ENCODE measurements at places on chromosomes 5 and 9.

DNA sequence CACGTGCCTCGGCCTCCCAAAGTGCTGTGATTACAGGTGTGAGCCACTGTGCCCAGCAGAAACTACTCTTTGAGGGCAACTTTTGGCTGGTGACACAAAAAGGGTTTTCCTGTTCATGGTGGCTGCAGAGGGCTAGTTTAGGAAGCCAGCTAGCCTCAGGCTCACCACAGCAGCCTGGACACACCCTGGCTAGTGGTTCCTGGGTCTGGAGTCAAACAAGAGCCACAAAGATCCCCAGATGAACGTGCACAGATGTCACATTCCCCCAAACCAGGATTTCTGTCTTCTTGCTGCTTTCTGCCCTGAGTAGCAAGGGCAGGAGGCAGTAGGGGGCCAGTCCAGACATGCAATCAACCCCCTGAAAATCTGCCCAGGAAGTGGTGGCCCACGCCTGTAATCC is 6.8 kb downstream of the HBEGF start:
- no peak for DNase-seq

GRCh38 chr5:65820373-65820772 is 98.4 kb downstream of the NLN start:
- DNase-seq: no peak

- DNase-seq: no peak
Observed at GRCh38 chr9:126607731-126608130, 6.0 kb upstream of the LMX1B start.

- no peak for DNase-seq
Observed at GRCh38 chr9:73219985-73220626, 68.4 kb downstream of the ANXA1 start.

DNA sequence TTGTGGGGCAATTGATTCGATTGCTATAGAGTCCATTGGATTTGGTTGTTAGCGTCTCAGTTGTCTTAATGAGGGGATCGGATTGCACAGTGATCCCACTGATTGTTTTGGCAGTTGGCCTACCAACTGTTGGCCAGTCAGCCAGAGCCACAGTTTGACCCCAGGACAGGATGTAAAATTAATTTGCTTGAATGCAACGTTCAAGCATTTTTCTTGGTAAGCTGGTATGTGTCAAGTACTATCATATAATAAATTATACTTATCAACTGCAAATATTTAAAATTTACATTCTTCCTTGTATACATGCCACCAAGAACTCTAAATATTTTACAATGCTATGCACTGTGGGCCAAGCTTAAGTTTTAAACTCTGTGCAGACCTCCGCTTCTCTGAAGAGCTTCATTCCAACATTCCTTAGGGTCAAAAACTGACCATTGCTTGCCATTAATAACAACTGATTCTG is 80.4 kb upstream of the OSMR start:
- DNase-seq: no peak

- DNase-seq: no peak
Observed at GRCh38 chr5:107365320-107366109, 305.2 kb downstream of the EFNA5 start.

- DNase-seq: no peak
Observed at GRCh38 chr5:100600298-100600994, 65.3 kb downstream of the FAM174A start.

DNA sequence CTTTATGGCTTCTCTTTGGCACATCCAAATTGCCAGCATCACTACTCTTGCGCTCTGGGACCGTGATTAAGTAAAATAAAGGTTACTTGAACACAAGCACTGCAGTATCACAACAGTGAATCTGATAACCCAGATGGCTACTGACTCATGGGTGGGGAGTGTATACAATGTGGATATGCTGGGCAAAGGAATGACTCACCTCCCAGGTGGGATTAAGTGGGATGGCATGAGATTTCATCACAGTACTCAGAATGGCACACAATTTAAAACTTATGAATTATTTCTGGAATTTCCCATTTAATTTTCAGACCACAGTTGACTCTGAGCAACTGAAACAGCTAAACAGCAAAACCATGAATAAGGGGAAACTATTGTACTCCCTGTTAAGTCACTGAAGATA is 4.3 kb downstream of the GFM2 start:
- DNase-seq: no peak

DNA sequence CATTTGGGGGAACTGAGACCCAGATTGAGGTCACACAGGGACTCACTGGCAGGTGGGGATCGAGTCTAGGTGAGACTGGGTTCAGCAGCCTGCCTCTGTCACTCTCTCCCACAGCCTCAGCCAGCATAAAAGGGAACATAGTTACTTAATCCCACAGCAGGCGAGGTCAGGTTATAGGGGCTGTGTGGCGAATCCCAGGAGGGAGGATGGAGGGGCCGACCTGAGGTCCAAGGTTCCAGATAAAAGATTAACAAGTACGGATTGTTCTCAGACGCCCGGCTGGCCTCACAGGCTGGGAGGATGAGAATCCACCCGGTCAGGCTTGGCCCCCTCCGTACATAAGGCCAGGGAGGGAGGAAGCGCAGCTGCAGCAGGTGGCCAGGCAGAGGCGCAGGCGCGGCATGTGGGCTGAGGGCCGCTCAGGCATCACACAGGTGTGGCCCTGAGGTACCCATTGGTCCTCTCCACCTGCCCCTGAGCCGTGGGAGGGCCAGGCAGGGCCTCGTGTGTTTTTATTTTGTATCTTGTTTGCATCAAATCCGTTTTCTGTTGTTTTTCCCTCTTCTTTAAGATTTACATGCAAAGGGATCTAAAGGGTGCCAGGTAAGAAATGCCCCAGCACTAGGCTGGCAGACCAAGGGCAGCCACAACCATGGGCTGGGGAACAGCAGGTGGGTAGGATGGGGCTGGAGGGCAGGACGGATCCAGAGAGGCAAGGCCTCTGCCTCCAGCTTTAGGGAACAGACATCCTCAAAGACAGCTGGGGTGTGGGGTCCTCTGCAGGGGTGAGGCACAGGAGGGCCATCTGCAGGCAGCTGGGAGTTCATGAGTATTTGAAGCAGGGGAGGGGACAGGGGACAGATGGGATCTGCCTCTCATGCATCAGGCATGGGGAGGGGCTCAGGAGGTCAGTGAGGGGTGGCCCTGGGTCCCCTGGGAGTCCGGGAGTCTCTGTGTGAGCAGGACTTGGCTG is 3.6 kb downstream of the SUSD3 start:
- no peak for DNase-seq

DNA sequence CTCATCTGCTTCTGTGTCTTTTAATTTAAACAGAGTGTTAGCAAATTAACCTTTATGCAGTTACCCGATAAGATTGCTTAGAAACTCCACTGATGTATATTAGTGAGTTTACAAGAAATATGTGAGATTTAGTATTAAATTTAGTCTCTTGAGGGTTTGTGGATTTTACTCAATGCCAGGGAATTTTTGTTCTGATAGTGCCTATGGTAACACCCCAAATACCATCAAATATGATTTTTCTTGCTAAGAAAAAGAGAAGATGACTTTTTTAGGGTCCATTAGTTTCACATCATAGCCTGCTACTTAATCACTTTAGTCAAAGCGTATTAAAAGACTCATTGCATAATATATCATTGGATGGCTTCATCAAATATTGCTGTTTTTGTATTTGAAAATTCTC is 224.9 kb downstream of the PCSK5 start:
- DNase-seq: no peak

DNA sequence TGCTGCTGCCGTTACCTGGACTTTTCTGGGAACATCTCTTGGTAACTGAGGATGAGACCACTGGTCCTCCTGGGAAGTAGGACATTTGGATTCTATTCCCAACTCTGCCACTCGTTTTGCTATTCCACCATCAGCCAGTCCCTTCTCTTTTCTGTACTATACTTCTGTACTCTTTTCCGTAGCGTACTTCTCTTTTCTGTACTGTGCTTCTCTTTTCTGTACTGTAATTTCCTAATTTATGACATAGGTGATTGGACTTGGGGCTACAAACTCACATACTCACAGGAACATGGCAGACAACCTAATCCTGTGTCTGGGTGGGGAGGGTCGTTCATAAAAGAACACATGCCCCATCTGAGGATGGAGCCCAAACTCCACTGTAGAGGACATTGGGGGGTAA is 335.3 kb upstream of the PANK3 start:
- DNase-seq: no peak

- no peak for DNase-seq
Observed at GRCh38 chr5:124515497-124516245, 230.8 kb downstream of the ZNF608 start.

GRCh38 chr5:53406630-53407316 is 73.7 kb upstream of the FST start:
- DNase-seq: no peak

DNA sequence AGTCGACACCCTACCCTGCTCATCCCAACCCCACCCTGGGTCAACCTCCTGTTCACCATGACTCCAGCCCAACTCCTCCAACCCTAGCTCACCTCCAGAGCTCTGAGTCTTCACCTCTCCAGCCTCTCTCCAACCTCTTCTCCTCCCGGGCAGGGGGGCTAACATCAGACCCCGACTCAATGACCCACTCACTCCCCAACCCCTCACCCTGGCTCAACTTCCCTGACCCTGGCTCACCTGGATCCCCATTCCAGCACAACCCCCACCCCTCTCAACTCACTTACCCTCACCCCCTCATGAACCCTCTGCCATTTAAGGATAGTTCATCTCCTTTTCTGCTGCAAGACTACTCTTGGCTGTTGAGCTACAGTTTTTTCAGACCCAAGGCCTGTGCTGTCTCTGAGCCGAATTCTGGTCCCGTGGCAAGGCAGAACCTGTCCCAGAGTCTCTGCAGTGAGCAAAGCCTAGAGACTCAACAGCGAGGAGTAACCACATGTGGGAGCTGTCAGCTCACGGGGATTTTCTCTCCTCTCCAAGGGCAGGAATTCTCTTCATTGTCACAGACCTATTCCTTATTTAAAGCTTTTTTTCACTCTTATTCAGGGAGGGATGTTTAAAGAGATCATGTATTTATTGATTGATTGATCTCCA is 29.8 kb downstream of the ANKRD33B start:
- DNase-seq: no peak

DNA sequence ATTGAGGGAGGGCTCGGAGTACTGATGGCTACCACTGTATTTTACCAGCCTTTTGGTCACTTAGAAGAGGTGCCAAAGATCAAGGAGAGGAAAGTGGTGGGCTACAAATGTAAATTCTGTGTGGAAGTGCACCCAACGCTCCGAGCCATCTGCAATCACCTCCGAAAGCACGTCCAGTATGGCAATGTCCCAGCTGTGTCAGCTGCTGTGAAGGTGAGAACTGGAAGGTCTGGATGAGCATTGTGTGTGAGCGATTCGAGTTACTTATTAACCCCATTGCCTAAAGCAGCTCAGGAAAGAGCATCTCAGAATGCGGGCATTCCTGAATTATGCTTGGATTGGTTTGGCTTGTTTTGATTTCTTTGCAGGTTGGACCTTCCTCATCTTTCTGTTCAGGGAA is 67.5 kb downstream of the ZNF462 start:
- no peak for DNase-seq

GRCh38 chr9:35882996-35883395 is 12.8 kb upstream of the OR13J1 start:
- no peak for DNase-seq

DNA sequence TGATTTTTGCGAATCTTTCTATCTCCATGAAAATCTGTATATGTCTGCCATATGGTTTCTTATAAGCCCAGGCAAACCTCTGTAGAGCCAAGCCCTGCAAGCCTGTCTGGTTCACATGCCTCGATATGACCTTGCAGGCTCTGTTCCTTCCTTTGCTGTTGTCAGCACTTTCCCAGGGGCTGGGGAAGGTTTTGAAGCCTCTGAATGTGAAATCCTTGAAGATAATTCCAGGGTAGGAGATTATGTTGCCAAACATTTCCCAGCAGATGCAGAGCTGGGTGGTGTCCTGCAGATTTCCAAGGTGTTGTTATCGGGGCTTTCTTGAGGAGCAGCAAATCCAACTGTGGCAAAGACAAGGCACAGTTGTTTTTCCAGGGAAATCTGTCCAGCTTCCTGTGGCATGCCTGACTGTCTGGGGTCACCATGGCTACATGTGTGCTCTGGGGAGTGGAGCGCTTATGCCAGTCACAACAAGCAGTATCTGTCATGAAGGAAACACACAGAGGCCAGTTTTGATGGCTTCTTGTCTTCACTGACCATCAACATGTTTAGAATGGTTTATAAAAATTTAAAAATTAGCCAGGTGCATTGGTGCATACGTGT is 60.7 kb upstream of the RPS23 start:
- DNase-seq: no peak

GRCh38 chr5:68444833-68445232 is 229.3 kb downstream of the PIK3R1 start:
- no peak for DNase-seq

GRCh38 chr5:145991044-145991575 is 54.7 kb downstream of the SH3RF2 start:
- DNase-seq: no peak

DNA sequence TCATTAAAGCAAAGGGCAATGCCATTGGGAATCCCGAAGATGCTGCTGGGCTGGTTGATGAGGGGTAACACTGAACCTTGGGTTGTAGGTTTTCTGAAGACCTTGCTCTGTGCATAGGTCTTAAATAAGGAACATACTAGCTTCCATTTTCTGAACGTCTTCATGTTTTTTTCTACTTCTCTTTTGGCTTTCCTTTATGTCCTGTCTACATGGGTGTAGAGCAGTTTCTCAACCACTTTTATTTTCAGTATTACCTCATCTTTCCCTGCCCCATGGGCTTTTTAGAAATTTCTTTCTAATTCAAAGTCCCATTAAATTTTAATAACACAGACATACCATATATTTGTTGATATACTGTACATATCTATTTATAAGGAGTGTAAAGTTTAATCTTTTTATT is at the start of gene IFNA14:
Gene IFNA14 (minus strand): TSS at position 95 of the 400 bp plus-strand sequence. CDS start 70 bp downstream, at position 25.
- no peak for DNase-seq

DNA sequence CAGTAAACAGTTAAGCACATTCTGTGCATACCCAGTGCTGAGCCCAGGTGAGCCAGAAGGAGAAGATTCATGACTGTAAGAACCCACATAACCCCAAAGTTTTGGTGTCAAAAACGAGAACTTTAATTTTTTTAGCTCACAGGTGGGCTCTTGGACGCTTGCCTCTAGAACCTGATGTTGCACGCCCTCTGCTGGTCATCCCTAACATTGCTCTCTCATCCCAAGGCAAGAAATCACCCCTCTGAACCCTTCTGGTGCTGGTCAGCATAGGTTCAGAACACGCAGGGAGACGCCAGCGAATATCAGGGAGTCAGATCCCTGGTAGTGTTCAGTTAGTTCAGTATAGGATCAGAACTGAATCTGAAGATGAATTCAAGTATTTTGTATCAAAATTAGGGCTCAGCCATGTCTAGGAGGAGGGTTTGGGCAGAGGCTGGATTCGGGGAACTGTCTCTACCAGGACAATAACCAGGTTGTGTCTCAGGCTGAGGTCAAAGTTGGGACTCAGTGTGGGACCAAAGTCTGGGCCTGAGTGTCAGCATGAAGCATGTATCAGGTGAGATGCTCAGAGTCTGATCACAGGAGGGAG is 4.1 kb upstream of the DNAJB5 start:
- DNase-seq: no peak

- no peak for DNase-seq
Observed at GRCh38 chr9:106179191-106179590, 484.9 kb downstream of the TMEM38B start.

- no peak for DNase-seq
Observed at GRCh38 chr9:84874596-84874995, 205.1 kb downstream of the NTRK2 start.
